ENCODE measurements at places on chromosomes 3 and 15.
A peak's percentile ranks its signal among the peaks of the same experiment; 100 is the strongest.

DNA sequence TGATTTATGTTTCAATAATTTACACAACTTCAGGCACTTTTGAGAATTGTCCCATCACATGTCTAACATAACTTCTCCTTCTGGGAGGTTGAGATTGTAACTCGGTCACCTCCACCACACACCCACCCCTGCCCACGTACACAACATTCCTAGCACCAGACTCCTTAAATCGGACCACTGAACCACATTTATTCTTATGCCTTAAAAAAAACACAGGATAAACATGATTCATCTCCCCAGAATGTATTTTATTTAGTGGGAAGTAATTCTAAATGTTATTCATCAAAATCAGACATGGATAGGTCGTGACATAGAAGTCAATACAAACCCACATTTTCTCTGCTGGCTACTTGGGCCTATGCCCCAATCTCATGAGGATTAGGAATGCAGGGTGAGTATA is 3.0 kb downstream of the SNTN start:
- DNase-seq = no peak

DNA sequence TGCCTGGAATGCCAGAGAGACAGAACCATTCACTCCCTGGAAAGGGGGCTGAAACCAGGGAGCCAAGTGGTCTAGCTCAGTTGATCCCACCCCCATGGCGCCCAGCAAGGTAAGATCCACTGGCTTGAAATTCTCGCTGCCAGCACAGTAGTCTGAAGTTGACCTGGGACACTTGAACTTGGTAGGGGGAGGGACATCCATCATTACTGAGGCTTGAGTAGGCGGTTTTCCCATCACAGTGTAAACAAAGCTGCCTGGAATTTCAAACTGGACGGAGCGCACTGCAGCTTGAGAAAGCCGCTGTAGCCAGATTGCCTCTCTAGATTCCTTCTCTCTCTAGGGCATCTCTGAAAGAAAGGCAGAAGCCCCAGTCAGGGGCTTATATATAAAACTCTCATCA is 310.7 kb upstream of the DPPA4 start:
- no peak for DNase-seq

- no peak for DNase-seq
These were observed 461 bp downstream of the COPB2 start for GRCh38 chr3:139388821-139389551.

- DNase-seq = no peak
These were observed 25.0 kb downstream of the USP13 start for GRCh38 chr3:179677884-179678283.

DNA sequence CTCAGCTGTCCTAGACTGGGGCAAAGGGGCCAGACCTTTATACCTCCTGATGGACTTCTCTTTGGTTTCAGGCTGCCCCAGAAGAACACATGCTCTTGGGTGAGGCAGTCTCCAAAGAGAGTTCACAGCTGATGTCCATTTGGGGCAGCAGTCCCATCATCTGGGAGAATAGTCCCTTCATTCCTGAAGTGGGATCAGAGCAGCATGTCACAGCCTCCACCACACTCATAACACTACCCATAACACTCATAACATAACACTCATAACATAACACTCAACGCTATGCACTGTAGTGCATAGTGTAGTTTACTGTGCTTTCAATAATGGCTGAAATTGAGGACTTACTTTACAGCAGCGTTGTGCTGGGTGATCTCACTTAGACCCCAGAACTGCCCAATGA is 36.7 kb upstream of the PLCL2 start:
- no peak for DNase-seq

- no peak for DNase-seq
These were observed 15.6 kb downstream of the FRMD4B start for GRCh38 chr3:69370156-69370883.

DNA sequence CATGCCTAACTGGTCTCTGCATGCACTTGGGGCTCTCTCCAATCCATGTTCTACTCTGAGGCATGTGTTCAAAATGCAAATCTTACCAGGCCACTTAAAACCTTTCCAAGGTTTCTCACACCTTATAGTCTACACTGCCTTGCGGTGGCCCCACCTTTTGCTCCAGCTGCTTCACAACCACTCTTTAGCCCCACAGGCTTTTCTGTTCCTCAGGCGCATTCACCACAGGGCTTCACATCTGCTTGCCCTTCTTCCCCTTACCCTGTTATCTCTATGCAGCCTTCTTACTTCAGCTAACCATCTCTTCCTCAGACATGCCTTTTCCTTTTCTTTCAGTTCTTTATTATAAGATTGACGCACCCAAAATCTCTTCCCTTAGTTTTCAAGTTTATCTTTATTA is 37.8 kb downstream of the MINDY4B start:
- DNase-seq = no peak

DNA sequence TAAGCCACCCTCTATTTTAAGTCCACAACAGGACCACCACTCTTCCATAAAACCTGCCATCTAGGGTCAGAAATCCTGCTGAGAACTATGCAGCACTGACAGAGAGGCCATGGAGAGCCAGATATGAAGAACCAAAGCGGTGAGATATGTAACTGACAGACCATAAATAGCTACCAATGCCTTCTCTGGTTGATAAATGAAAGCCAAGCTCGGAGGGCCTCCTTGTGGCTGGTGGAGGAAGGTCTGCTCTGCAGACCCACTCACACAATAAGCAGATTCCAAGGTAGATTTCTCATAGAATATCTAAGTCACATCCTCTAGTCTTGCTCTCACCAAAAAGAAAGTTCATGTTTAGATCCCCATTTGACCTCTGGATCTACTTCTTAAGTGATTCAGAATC is 38.9 kb downstream of the RYK start:
- DNase-seq = no peak

GRCh38 chr3:17577796-17578520 is 164.5 kb downstream of the TBC1D5 start:
- DNase-seq = no peak

DNA sequence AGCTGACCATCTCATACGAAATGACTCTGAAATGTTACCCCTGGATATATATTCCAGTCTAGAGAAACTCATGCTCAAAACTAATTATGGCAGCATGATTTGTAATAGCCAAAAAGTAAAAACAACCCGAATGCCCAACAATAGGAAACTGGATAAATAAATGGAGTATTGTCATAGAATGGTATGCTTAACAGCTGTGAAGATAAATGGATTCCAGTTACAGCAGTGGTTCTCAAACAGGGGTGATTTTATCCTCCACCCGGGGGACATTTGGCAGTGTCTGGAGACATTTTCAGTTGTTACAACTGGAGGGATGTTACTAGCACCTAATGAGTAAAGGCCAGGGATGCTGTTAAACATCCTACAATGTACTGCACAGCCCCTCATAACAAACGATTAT is 52.3 kb upstream of the PIAS1 start:
- DNase-seq = no peak

DNA sequence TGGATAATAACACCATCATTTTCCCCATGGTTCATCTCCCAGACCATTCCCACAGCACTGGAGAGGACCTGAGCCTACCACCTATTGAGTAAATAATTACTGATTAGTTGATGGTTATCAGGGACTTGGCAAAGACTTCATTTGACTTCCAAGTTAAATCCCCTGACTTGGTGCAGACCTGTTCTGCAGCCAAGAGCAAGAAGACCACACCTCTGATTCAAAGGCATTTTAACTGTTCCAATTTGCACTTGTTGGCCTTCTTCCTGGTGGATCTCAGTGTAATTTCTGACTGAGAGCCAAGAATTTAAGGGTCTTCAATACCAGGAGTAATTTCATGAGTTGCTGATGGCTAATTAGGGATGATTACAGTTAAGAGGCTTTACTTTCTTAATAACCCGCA is 24.0 kb downstream of the THSD4 start:
- no peak for DNase-seq

GRCh38 chr3:67312155-67312554 is 314.0 kb downstream of the KBTBD8 start:
- no peak for DNase-seq

DNA sequence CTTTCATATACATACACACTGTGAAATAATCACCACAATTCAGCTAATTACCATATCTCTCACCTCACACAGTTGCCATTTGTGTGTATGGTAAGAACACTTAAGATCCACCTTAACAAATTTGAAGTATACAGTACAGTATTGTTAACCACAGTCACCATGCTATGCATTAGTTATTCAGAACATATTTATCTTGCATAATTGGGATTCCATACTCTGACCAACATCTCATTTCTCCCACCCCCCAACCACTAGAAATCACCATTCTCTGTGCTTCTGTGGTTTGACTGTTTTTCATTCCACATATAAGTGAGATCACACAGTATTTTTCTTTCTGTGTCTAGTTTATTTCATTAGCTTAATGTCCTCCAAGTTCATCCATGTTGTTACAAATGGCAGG is 247.7 kb upstream of the CTNNB1 start:
- DNase-seq = no peak

GRCh38 chr3:13186435-13186815 is 113.2 kb upstream of the IQSEC1 start:
- DNase-seq = no peak

DNA sequence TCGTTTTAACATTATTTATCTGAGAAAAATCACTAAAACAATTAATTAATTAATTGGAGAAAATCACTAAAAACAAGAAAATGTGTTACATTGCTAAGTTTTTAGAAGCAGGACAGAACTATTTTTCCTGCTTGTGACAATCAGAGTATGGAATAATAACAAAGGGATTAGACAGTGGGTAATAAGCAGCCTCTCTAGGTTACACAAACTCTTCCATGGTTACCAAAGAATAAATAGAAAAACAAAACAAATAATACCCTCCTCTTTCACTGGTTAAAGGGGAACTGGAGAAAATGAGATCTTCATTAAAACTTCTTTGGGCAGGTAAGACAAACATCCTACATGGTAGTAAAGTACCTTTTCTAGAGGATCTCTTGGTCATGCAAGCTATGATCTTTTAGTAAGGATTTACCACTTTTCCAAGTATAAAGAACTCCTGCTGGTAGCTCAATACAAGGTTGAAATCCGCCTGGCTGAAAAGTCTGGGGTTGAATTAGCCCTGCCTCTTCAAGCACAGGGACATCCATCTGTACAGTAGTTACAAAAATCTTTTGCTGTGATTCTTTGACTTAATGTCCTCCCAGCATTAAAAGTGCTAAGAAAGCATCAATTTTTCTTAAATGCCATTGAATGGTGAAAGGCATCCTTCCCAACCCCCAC is 2.5 kb upstream of the PLCH1 start:
- DNase-seq = no peak

- DNase-seq = peak; percentile 82
These were observed at the start of gene CAPN7 for GRCh38 chr3:15205934-15206661. TSS of gene CAPN7 (plus strand) at chr3:15206246. CDS start at chr3:15206496, 250 bp downstream.

- no peak for DNase-seq
These were observed 40.9 kb downstream of the KLHL18 start for GRCh38 chr3:47323431-47324277.

DNA sequence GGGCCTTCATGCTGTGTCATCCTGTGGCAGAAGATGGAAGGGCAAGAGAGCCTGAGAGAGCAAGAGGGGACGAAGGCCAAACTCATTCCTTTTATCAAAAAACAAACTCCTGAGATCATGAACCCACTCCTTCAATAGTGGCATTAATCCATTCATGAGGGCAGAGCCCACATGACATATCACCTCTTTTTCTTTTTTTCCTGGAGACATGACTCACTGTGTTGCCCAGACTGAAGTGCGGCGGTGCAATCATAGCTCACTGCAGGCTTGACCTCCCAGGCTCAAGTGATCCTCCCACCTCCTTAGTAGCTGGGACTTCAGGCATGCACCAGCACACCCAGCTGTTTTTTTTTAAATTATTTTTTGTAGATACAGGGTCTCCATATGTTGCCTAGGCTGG is 92.0 kb upstream of the RNU6-1 start:
- DNase-seq = no peak

DNA sequence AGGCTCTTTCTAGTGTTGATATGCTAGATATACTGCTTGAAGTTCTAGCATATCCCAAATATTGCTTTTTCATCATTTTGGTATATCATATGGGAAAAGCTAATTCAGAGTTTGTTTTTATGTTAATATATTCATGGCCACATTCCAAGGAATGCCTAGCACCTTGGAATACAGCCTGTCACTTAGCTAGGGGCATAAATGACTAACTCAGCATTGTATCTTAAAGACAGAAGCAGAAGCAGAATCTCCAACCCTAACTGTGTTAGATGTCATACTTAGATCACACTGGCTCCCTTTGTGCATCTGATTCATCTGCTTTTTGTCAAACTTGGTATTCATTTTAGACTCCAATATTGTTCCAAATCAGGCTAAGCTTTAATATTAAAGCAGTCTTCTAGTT is 130.8 kb upstream of the TSPAN3 start:
- DNase-seq = no peak

DNA sequence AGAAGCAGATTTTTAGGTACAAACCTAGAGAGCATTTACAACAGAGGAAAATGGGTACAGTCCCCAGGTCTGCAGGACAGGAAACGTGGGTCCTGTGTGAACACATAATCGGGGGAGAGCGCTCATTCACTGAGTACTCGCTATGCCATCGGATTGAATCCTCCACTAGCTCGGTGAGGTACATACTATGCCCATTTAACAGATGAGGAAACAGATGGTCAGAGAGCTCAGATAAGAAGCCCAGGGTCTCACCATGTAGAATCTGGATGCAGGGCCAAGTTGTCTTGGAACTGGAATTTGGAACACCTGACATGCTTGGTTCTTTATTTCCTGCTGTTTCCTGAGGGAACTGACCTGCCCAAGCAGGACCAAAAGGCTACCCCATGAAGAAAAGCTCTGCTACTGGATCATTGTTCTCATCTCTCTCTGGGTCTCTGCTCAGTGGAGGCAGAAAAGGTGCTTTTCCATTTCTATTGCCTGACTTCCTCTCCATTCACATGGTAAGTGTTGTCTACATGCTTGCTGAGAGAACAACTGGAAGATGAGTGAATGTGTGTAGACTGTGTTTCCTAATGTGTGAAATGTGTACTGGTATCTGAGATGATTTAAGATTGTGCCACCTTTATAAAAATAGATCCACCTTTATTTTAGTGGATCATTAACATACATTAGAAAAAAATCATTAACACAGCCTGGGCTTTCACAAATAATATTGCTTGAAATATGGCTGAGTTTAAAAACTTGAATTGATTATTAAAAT is 89.1 kb downstream of the TGFBR2 start:
- no peak for DNase-seq

DNA sequence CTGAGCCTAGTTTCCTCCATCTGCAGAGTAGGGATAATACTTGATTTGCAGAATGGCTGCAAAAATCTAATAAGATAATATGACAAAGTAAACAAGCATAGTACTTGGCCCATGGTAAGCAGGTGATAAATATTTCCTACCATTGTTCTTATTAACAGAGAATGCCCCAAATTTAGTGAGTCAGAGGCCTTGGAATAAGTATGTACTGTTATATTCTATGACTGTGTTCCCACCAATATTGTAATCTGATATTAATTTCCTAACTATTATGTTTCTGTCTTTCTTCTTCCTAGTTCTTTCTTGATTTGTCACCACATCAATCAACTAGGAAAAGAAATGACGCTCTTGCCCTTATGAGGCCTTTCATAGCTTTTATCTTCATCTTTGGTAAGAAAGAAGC is 178.4 kb upstream of the SLC2A2 start:
- no peak for DNase-seq

Measured in activated CD8-positive, alpha-beta memory T cell treated with anti-CD3 and anti-CD28 coated beads for 48 hours (primary cell).